ENCODE measurements at places on chromosomes 6 and 20. TPM values are rescaled to one million over a fixed set of nuclear protein-coding genes. Genes with fewer than 3 reads are reported as not detected.

Gene RBPJL
- not detected for total RNA-seq

Gene TNFRSF21
- total RNA-seq: 41.3 TPM

Gene PDYN
- total RNA-seq: not detected

Gene MMS22L
- 19.9 TPM for total RNA-seq

Gene SIGLEC1
- not detected for total RNA-seq

Gene RPRD1B
- 35.5 TPM for total RNA-seq

Gene MYB
- total RNA-seq: 7.4 TPM

Gene B3GALT4
- not detected for total RNA-seq

Gene PREX1
- 1.5 TPM for total RNA-seq

Gene CCN2
- total RNA-seq: 44.5 TPM

Gene TGM2
- total RNA-seq: 108 TPM

Gene LY6G6D
- not detected for total RNA-seq

Gene DCDC2
- total RNA-seq: 0.20 TPM

Gene AP5S1
- total RNA-seq: 35.7 TPM

Gene SLCO4A1
- 69.5 TPM for total RNA-seq

Gene SIRPD
- total RNA-seq: not detected

Gene TAGAP
- total RNA-seq: 0.02 TPM

Gene NHLRC1
- total RNA-seq: 3.4 TPM

Gene VSX1
- 0.32 TPM for total RNA-seq

Gene CCDC170
- not detected for total RNA-seq

Gene PRDM13
- not detected for total RNA-seq

Gene DNAH8
- not detected for total RNA-seq

Gene SPATS1
- total RNA-seq: not detected

Gene LBP
- 0.22 TPM for total RNA-seq

Gene RNF217
- 12.0 TPM for total RNA-seq

Gene CYP24A1
- total RNA-seq: 39.6 TPM
